Nasal cavity respiratory epithelium epithelial cell of viscerocranial mucosa (primary cell): ENCODE measurements at places on chromosomes 16 and 17. TPM values are rescaled to one million over a fixed set of nuclear protein-coding genes. Genes with fewer than 3 reads are reported as not detected.

Gene CAPNS2
- total RNA-seq, result 14.7 and 87.5 TPM in 2 replicates

Gene DHX58
- total RNA-seq, result 7.2 and 10.9 TPM in 2 replicates

Gene CD300H
- not detected in 2 replicates for total RNA-seq

Gene CTRB2
- not detected in 2 replicates for total RNA-seq

Gene KRT25
- total RNA-seq, result not detected in 2 replicates

Gene PRSS22
- 7.5 and 54.4 TPM in 2 replicates for total RNA-seq

Gene HGS
- 72.5 and 120 TPM in 2 replicates for total RNA-seq

Gene CENPN
- total RNA-seq, result 7.5 and 8.5 TPM in 2 replicates

Gene APOBR
- total RNA-seq, result 0.07 TPM in 1 of 2 replicates, not detected in the other

Gene IRF8
- total RNA-seq, result not detected in 2 replicates

Gene PSMD3
- 93.3 and 93.6 TPM in 2 replicates for total RNA-seq

Gene CBX8
- 1.7 and 3.6 TPM in 2 replicates for total RNA-seq

Gene SMIM22
- total RNA-seq, result 2.1 and 5.8 TPM in 2 replicates

Gene VTN
- total RNA-seq, result not detected in 2 replicates

Gene TCAP
- total RNA-seq, result under 0.01 and 0.36 TPM in 2 replicates

Gene WNT3
- total RNA-seq, result 1.0 and 1.1 TPM in 2 replicates

Gene ITGB3
- 0.34 and 1.2 TPM in 2 replicates for total RNA-seq

Gene ARL5C
- not detected in 2 replicates for total RNA-seq

Gene SLC12A3
- not detected in 2 replicates for total RNA-seq

Gene ABCA6
- total RNA-seq, result 0.34 and 0.93 TPM in 2 replicates

Gene FOXN1
- under 0.01 and 0.14 TPM in 2 replicates for total RNA-seq

Gene KIAA0513
- total RNA-seq, result 5.1 and 15.0 TPM in 2 replicates

Gene SRCIN1
- 0.64 and 0.68 TPM in 2 replicates for total RNA-seq

Gene CMTM1
- 0.34 and 0.93 TPM in 2 replicates for total RNA-seq

Gene FA2H
- total RNA-seq, result 0.85 and 2.4 TPM in 2 replicates

Gene KCNH4
- total RNA-seq, result not detected in 2 replicates

Gene CDRT15L2
- not detected in 2 replicates for total RNA-seq

Gene KRTAP3-3
- not detected in 2 replicates for total RNA-seq

Gene KRT37
- total RNA-seq, result 2.1 TPM in 1 of 2 replicates, not detected in the other

Gene CEP131
- 7.5 and 12.0 TPM in 2 replicates for total RNA-seq

Gene HBA1
- not detected in 2 replicates for total RNA-seq

Gene KRT12
- not detected in 2 replicates for total RNA-seq
